ENCODE measurements at places on chromosomes 7 and 10.

- no peak for DNase-seq
These were observed 58.0 kb downstream of the LCOR start for GRCh38 chr10:96890172-96890513.

- no peak for DNase-seq
These were observed 91.2 kb upstream of the CCZ1B start for GRCh38 chr7:6917258-6917657.

GRCh38 chr7:135600226-135600625, 42.5 kb downstream of the NUP205 start:
- no peak for DNase-seq

- no peak for DNase-seq
These were observed 72.1 kb downstream of the PRSS58 start for GRCh38 chr7:142185801-142186200.

DNA sequence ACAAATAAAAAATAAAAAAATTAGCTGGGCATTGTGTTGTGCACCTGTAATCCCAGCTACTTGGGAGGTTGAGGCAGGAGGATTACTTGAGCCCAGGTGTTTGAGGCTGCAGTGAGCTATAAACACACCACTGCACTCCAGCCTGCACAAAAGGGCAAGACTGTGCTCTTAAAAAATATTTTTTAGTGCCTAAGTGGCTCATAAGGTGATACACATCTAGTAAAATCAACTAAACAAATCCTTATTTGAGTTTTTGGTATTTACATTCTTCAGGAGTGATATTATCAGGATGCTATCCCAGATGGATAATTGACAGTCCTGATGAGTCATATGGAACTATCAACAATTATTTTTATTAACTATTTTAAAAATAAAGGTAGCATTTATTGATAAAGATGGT, 93.9 kb downstream of the EXOC6 start:
- DNase-seq: no peak

Data from stimulated activated CD4-positive, alpha-beta T cell treated with anti-CD3 and anti-CD28 coated beads, TNF-alpha, amount 100 ng/mL, for 48 hours (primary cell).